ENCODE measurements at places on chromosomes 13 and 19.

GRCh38 chr13:45704854-45705695 is 3.0 kb downstream of the CBY2 start:
- DNase-seq: no peak

DNA sequence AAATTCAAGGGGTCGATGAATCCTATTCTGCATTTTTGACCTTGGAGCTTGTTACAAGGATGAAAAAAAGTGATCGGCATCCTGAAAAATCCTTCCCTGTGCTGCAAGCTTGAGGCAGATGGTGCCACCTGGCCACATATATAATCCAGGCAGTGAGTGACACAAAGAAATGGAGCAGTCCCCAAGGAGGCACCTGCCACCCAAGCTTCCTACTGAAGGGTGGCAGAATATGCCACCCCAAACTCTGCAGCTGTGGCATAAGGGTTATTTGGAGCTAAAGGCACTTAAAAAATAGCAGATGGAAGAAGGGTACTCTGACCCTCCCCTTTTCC is 15.4 kb downstream of the TMEM272 start:
- DNase-seq: no peak

DNA sequence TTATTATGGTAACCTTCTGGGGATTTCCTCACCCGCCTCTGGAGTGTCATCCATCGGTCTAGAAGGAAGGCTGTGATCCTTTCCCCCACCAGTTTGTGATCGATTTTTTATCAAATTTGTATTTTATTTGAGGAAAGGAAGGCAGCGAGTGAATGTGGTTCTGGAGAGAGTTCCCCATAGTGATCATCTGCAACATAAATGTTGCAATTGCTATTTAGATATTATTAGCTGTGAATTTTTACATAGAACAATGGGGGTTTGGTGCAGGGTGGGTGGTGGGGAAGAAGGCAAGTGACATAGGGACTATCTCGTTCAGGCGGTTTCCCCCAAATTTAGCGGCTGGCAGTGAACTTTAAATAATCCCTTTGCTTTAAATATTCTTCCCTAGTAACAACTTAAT is 1.2 kb downstream of the CDK8 start:
- DNase-seq: no peak

DNA sequence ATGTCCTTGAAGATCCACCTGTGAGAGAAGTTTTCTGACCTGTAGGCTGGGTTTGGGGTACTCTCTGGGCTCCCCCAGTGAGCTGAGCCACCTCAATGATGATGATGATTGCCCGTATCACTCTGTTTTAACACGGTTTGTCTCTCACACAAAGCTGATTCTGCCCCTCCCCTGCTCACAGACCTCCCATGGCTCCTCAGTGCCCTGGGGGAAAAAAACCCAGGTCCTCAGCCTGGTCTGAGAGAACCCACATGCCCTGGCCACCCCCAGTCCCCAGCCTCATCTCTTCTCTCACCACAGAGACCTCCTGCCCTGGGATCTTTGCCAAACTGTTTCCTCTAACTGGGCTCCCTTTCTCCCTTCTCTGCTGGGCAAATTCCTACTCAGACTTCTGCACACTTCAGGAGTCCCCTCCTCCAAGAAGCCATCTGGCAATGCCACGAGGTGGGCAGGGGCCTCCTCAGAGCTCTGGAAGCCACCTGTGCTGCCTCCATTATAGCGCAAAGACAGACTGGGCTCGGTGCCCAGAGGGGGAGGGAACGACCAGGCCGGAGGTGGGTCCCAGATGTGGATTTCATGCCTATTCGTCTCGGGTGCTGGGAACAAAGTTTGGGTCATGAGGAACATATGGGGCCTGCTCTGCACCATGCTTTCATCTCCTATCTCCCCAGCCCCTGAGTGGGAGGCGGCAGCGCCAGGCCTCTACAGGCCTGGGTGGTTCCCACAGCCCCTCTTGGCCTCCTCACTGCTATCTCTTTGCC is 8.5 kb upstream of the CA11 start:
- no peak for DNase-seq

DNA sequence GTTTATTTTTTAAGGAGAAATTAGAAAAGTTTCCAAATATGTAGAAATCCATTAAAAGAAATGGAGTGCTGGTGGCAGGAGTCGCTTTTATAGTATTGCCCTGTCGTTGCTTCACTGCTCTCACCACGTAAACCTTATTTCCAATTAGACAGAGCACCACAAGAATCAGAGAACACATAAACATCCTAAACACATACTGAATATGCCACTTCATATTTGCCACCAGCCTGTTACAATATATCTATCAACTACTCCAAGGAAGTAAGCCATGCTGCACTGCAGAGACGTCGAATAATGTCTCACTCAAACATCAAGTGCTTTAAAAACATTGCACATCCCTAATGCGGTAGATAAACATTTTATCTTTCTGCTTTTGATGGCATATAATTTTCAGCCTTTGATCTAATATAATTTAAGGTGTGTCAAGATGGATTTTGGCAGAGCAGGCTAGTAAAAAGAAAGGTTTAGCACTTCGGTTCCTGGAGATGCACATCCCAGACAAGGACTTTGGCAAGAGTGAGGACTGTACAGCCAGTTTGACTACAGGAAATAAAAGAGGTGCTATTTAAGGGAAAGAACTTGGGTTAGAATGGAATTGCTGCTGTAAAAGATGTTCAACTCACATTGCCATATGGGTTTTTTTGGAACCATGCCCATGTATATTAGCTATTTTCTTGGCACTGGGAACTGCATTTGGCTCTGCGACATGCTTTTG is 932.3 kb downstream of the EFNB2 start:
- DNase-seq: no peak

DNA sequence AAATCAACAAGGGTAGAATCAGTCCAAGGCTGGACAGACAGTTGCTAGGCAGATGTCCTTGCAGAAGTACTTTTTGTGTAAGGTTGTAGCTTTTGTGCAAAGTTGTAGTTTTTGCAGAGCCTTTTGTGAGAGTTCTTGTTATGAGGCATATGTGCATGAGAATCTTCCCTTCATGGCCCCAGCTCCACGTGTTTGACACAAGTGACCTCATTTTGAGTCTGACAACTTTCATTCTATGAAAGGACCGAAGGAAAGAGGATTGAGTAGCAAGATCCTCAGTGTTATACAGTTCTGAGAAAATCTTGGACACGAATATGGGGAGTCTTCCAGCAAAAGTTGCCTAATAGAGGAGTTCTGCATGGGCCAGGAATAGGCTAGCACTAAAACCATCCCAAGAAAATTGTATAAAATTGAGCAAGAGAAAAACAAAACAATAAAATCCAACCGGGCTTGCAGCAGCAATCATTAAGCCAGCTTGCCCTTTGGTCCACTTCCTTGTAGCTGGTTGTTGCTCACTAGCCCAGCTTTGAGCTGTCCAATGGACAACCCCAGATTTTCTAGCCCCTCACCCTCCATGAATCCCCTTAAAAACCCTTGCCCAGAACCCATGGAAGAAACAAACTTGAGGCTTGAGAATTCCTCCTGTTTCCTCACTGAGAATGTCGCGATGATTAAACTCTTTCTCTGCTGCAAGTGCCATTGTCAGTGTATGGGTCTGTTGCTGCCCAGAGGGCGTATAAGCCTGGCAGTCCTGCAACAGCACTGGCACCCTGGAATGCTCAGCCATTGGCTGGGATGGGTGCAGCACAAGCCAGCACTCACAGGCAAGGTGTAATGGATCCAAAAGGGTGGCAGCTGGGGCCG is 6.5 kb downstream of the EPSTI1 start:
- DNase-seq: no peak

DNA sequence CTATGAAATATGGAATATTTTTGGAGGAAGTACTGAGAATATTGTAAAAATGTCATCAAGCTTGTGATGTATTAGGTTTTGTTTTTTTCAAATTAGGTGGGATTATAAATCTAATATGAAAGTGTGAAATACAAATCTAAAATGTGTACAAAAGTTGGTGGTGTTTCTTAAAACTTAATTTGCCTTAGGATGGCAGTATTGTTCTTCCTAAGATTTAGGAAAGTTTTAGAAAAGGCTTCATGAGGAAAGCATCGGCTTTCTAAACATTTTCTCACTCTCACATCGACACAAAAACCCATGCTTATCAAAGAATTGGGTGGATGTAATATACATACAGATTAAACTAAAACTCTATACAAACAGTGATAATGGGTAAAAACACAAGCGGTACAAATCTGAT is 972.0 kb upstream of the PCDH20 start:
- peak; percentile 20 for DNase-seq

DNA sequence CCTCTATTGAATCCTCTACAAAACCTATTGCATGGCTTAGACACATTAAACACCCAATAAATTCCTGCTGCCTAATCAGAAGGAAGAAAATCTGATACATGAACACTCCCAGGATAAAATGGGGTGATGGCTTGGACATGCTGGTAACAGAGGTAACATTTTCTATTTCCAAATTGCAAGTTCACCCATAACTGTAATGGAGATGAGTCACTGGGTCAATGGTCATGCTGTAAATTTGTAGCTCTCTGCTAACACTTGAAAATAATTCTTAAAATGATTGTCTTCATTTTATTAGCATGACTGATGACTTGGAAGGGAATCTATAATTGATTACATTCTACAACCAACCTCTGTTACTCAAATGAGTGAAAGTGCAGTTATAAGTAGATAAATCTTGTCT is 434.1 kb downstream of the FGF14 start:
- DNase-seq: no peak

- no peak for DNase-seq
Observed at GRCh38 chr19:39729594-39729993, 8.2 kb downstream of the CLC start.

DNA sequence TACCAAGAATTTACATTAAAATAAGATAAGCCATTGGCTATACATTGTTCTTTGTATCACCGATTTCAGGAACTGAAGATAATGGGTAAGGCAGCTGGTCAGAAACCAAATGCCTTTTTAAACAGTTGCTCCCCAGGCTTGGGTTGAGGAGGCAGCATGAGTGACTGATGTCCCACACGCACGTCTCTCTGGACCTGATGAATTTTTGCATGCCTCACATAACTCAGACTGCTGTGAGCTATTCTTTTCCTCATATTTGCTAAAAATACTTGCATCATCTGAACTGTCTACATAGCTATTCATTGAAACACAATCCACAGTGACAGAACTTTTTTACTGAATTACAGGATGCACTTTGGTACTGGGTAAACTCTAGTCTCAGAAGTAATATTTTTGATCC is 123.6 kb upstream of the MAB21L1 start:
- no peak for DNase-seq

DNA sequence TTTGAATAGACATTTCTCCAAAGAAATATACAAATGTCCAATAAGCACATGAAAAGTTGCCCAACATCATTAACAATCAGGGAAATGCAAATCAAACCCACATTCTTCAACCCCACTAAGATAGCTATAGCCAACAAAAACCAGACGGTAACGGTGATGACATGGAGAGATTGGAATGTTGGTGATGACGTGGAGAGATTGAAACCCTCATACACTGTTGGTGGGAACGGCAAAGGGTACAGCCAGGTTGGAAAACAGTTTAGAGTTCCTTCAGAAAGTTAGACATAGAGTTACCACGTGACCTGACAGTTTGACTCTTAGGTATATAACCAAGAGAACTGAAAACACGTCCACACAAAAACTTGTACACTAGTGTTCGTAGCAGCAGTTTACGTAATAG is 48.1 kb downstream of the TNFRSF19 start:
- no peak for DNase-seq

GRCh38 chr19:29610213-29610573 is 4.1 kb downstream of the POP4 start:
- DNase-seq: no peak

GRCh38 chr13:60175571-60175970 is 11.8 kb upstream of the DIAPH3 start:
- no peak for DNase-seq

DNA sequence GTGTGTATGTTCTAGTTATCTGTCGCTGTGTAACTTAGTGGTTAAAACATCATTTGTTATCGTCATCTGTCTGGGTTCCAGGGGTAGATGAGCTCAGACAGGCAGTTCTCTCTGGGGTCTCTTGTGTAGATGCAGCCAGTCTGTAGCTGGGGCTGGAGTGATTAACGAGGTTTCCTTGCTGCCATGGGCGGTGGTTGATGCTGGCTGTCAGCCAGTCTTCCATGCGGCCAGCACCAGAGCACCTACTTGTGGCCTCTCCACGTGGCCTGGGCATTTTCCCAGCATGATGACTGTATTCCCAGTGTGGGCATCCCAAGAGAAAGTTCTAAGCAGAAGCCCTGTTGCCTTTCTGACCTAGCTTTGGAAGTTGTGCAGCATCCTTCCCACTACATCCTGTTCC is 10.7 kb downstream of the ERCC5 start:
- no peak for DNase-seq

- DNase-seq: no peak
Observed at GRCh38 chr13:112683581-112683980, 6.3 kb upstream of the ATP11A start.

DNA sequence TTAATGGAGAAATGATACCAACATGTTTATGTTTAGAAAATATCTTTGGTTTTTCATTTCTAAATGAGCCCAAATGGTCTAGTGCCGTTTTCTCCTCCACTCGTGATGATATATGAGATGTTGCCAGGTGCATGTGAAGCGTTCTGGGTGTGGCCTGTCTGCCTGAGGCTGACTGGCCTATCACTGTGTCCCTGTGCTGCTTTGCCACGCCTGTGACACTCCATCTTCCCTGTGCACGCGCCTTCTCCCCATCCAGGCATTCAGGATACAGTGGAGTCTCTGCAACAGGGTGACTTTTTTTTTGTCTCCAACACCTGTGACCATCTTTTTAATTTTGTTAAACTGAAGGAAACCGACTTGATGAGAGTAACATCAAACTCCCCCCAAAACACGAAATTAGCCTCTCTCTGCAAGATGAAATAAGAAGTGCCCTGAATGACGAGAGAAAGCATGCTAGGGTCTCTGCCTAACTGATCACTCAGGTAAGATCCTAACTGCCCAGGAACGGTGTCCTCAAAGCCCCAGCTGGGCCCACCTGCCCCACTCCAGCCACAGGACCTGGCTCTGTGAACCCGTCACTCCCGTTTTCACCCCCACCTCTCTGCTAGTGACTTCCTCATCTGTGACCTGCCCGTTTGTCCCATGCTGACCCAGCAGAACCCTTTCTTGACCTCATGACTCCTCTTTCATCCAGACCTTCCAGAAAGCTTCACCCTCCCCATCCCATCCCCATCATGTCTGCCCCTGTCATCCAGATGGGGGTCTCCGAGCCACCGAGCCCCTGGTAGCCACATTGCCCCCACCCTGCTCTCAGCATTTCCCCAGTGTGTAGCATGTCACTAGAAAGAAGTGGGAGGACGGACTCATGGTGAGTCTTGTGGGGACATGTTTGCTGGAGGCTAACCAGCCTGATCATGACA is 33.2 kb upstream of the TFDP1 start:
- peak; percentile 58 for DNase-seq

DNA sequence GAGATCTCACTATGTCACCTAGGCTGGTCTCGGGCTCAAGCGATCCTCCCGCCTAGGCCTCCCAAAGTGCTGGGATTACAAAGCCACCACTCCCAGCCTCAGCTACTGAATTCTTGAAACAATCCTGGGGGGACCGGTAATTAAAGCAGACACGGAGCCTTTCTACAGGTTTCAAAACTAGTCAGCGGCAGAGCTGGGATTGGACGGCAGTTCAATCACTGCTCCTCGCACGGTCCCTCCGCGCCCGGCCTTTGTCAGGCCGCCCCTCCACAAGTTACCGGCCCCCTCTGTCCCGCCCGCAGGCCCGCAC is 229 bp downstream of the BORCS8 start:
- DNase-seq: no peak

GRCh38 chr13:50577806-50578205 is 265.7 kb downstream of the DLEU7 start:
- no peak for DNase-seq

GRCh38 chr13:72638059-72638815 is 89.2 kb downstream of the MZT1 start:
- no peak for DNase-seq

- no peak for DNase-seq
Observed at GRCh38 chr19:38221919-38222830, 1.8 kb downstream of the DPF1 start.

Measured in NCI-H748 treated with DMSO at 0.1 percent for 48 hours (cell line).